ENCODE measurements at places on chromosomes 4 and X.

DNA sequence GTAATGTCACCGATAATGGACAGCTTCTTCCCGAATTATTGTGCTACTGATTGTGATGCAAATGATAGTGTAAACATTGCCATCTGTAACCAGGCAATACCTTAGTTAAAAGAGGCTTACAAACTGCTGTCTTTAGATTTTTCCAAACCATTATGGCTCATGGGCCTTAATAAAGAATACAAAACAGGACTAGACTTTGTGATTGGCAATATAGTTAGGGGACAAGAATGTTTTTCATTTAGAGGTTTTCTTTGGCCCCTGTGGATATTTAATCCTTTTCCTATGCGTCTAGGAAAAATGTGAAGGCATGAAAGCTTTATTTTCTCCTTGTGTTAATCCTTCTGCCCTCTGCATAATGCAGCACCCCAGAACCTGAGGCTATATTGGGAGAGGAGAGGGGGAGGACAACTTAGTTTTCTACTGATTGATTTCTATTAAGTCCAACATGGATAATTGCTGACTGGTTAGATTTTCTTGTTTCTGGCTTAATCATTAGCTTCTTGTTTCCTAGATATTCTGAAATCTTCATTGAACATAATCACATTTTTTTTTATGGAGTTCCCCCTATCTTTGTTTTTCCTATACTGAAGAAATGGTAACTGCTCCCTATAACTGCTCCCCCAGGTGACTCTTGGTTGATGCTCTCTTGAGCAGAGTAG is 1.9 kb downstream of the PRPS1 start:
- no peak for DNase-seq

- no peak for DNase-seq
Measured at GRCh38 chrX:135431886-135432285, 10.1 kb downstream of the SMIM10L2A start.

DNA sequence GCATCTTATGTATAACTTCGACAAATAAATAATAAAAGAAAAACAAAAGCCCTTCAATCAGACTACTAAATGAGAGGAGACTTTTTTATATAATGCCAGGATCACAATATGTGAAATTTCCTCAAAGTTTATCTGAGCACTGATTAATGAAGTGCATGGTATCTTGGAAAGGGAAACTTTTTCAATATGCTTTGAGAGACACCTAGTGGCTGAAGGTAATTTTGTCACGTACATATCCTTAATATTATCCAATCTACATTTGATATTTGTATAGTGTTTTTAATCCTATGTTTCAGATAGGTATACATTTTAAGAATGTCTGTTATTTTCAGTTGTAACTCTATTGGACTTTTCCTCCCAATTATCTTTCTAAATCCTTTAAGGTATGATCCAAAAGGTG is 146.8 kb downstream of the KLHL4 start:
- no peak for DNase-seq

GRCh38 chrX:79270401-79270800 is 96.7 kb downstream of the ITM2A start:
- DNase-seq = no peak

DNA sequence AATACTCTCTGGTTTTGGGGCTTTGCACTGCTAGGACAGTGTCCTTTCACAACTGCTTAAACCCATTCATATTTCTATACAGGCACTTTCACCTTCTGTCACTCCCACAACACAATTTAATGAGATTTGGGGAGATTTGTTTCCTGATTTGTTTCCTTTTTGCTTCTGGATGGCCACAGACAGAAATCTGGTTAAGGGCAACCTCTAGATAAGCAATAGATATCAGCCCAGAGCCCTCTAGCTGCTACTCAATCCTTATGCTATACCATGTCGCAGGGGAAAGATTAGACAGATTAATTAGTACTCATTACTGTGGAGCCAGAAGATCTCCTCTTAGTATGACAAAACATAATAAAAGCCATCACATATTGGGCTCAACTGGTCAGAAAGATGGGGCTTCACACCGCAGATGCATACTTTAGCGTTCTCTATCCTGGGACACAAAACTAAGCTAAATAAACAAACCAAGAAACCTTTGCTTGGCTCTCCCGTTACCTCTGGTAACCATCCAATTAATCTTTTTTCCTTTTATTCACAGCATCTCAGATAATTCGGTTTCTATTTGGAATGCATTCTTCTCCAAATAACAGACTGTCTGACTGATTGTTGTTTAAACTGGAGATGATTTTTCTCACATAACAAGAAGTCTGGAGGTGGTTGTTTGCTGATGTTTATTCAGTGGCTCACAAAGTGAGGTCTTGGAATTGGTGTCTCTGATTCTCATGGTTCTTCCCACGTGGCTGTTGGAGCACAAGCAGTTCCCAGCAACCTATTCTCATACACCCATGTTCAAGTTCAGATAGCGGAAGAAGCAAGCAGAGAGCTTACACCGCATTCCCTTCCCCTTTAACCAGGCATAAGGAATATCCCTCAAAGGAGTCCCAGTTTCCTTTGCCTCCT is 41.0 kb upstream of the ZNF330 start:
- no peak for DNase-seq

DNA sequence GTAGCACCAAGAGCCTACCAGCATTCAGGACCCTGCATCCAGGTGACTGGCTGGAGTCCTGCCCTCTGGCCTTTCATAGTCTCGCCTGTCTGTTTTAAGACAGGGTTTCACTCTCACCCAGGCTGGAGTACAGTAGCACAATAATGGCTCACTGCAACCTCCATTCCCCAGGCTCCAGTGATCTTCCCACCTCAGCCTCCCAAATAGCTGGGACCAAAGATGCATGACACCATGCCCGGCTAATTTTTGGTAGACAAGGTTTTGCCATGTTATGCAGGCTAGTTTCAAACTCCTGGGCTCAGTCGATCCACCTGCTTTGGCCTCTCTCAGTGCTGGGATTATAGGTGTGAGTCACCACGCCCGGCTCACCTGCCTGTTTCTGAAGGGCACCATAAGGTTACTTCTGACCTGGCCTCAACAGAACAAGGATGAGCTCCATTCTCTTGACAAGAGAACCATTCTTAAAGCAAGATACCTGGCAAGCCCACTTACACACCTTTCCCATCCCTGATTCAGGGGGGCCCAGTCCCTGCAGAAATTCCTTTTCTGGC is 6.7 kb downstream of the RPS4X start:
- DNase-seq = no peak

- DNase-seq = no peak
Measured at GRCh38 chrX:101430457-101431078, 22.5 kb downstream of the HNRNPH2 start.

GRCh38 chr4:8725845-8726244 is 133.3 kb downstream of the CPZ start:
- no peak for DNase-seq

DNA sequence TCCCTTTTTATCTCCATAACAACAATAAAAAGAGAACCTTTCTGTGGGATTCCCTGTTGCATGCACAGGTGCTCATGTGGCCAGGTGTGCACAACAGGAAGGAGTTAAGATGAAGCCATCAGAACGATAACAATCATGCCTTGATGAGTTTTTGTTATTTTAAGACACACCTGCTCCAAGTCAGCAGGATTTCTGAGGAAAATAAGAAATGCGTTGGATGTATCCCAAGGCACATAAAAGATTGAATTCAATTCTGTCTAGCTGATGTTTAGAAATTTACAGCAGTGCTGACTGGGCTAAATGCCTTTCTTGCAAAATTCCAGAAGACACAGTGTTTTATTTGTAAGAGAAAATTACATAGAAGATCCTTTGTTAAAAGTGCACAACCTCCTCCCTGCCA is 1678.2 kb downstream of the ARAP2 start:
- DNase-seq = no peak

DNA sequence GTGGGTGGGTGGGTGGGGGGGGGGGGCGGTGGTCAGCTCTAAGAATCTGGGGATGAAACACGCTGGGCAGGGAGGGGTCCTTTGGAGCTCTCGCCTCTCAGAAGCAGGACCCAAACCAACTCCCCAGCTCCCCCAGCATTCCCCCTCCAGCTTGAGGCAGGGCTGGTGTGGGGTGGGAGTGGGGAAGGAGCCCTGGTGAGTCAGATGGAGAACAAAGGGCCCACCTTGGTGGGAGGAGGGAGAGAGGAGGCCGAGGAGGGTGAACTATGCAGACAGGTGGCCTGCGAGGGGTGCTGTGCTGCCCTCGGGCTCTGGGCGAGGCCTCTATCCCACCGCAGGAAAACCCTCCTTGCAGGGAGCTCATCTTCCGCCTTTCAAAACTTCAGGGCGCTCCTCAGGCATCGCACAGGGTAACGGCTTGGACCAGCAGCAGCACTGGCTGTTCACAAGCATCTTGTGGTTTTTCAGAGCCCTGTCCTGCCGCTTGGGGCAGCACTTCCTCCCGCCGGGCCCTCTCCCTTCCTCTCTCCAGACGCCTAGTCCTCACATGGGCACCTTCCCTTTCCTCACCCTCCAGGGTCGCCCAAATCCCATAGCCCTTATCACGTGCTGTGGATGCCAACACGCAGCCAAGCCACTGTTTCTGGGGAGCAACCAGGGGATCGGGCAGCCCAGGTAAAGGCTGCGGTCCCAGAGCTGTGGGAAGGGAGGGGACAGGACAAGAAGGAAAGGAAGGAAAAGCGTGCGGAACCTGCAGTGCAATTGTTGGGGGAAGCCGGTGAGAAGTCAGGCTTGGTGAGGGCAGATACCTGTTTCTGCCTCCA is 34.0 kb upstream of the GRPEL1 start:
- DNase-seq = no peak

DNA sequence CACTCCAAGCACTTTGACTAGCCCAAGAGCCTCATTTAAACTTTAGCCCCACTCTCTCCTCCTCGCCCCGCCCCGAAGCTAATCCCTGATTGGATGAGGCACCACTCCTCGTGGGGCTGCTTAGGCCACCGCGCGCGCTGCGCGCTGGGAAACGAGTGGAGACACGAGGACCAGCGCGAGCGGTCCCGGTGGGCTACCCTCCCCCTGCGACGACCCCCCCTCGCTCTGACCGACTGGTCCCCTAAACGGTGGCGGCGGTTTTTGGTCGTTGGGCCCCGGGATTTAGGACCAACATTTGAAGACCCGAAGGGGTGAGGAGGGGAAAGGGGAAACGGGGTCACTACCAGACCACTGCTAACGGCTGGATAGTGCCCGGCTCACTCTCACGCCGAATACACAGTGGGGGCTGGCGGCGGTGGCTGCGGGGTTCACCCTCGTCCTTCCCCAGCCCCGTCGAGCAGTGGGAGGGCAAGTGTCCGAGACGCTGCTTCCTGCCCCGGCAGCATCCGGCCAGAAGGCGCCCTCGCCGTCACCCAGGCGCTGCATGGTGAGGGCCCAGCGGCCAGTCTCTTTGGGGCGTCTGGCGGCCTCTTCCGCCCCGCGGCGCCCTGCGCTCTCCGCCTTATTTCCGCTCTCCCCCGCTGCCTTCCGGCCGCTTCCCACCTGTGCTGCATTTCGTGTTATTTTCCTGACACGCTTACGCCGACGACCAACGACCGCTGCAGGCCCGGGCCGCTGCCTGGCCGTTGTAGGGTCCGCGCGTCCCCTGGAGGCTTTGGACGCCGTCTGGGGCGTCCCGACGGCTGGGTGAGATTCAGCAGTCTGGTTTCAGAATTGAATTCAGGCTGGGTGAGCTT is at the start of gene RBM46:
Gene RBM46, plus strand, starts transcription at position 147 of the 857 bp plus-strand sequence. CDS start 15,481 bp downstream, outside the sequence.
- no peak for DNase-seq

DNA sequence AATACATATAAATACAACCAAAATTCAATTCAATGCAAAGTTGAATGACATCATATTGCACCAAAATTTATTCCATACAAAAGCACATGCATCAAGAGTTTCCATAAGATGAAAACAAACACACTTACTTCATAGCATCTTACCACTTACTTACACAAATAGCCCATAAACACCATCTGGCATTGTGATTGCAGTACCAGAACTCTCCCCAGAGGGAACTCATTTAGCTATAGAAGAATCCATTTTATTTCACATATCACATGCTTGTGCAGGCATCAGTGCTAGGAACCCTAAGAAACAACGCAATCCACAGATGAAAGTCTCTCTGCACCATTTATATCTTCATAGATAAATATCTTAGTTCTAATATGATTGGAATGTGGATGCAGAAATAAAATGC is 77.9 kb downstream of the SLC7A11 start:
- DNase-seq = no peak

GRCh38 chr4:38663090-38663800 is 754 bp upstream of the KLF3 start:
- DNase-seq = peak; percentile 50

- DNase-seq = no peak
Measured at GRCh38 chr4:74120086-74120485, 21.1 kb upstream of the CXCL2 start.

DNA sequence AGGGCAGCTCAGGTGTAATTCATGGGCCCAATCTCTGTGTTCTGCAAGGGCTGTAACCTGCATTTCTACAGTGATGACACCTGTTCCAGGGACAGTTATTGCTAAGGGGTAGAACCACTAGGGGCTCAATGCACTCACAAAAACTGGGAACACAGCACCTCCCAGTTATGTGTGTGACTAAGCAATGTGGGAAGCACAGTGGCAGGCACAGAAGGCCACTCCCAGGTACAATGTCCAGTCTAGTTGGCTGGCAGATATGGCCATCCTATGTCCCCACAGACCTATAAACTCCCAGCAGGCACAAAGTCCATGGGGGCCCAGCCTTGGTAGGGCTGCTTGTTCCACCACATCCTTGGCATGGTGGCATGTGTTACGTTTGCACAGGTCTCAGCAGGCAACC is 25.7 kb downstream of the CXCL13 start:
- DNase-seq = no peak

- no peak for DNase-seq
Measured at GRCh38 chrX:7261672-7262332, 113.8 kb upstream of the PUDP start.

DNA sequence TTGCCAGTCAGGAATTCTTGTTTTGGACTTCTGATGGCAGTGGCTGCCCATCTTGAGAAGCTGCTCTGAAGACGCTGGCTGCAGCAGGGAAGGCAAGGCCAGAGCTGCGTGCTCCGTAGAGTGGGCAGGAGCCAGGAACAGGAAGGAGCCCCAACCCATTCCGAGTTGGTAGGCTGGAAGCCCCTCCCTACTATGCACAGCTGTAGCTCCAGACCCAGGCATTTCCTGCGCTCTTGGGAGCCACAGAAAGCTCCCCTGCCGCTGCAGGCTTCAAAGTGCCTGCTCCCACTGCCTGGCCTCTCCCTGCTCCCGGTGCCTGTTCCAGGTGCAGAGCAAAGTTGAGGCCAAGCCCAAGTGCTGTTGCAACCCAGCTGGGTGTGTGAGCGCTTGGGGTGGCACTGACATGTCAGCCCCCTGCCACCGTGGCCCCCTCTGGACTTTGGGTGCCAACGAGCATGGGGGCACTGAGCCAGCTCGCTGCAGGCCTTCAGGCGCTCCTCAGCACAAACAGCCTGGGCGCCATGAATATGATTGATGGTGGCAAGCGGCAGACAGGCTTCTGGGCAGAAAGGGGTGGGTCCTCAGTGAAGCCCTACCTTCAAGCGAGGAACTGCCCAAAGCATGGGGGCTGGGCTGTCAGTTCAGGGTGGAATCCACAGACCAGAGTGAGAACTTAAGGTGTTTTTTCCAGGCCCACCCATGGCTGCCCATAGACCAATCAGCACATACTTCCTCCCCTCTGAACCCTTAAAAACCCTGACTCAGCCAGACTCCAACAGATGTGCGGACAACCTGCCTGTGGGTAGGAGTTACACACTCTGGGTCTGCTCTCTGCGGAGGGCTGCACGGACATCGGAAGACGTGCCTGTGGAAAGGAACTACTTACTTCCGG is 677.2 kb upstream of the INTU start:
- no peak for DNase-seq

- no peak for DNase-seq
Measured at GRCh38 chrX:72123471-72124185, 8.1 kb downstream of the RTL5 start.

GRCh38 chrX:86455495-86455894 is 307.2 kb downstream of the DACH2 start:
- DNase-seq = no peak

All from esophagus squamous epithelium (tissue), 5 donors.